ENCODE measurements at places on chromosomes 2 and 18.
A peak's percentile ranks its signal among the peaks of the same experiment; 100 is the strongest.

GRCh38 chr2:171598713-171599319 lies 76.5 kb downstream of the CYBRD1 start:
- DNase-seq, result peak; percentile 93

- DNase-seq, result no peak
Observed at GRCh38 chr2:241851325-241852115, 7.2 kb downstream of the PDCD1 start.

- no peak for DNase-seq
Observed at GRCh38 chr18:67072791-67073190, 443.7 kb downstream of the DSEL start.

GRCh38 chr2:166802475-166802874 lies 85.8 kb upstream of the XIRP2 start:
- DNase-seq, result no peak

DNA sequence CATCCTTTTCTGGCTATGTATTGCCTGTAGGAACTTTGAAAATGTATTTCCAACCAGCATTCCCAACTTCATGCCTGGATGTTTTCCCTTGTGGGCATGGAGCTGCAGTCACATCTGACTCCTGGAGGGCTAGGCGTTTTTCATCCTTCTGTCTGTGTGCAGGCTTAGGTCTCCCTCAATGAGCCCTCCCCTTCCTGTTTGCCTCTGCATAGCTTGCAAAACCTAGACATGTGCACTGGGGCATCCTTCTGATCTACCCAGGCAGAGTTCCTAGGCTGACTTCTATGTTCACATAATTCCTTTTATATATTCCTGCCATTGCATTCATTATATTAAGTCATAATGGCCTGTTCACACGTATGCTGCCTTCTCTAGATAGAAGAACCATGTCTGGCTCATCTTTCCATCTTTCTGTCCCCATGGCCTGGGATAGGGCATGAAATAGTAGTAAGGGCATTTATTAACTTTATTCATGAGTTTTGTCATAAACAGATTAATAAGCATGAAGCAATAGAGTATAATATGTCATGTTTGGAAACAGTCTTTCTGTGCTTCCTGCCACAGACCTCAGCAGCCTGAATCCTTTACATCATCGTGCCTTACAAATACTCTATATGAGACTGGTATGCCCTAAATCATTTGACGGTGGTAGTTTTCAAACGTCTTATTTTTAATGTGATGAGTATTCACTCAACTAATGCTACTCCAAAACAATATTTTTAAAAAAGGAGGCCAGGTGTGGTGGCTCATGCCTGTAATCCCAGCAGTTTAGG lies 195.6 kb downstream of the TGIF1 start:
- DNase-seq, result no peak

- DNase-seq, result no peak
Observed at GRCh38 chr2:17301437-17301836, 216.8 kb downstream of the RAD51AP2 start.

DNA sequence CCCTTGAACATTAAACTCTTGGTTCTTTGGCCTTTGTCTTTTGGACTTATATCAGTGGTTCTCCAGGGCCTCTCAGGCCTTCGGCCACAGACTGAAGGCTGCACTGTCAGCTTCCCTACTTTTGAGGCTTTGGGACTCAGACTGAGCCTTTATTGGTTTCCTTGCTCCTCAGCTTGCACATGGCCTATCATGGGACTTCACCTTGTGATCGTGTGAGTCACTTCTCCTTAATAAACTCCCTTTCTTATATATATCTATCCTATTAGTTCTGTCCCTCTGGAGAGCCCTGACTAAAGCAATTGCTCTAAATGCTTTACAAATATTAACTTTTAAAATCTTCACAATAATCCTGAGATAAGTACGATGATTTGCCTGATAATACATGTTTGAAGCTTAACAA lies 353.6 kb upstream of the TRIB2 start:
- DNase-seq, result no peak

GRCh38 chr2:216292886-216293301 lies 79.4 kb downstream of the MARCHF4 start:
- DNase-seq, result no peak

GRCh38 chr18:77223653-77224052 lies 26.0 kb upstream of the GALR1 start:
- peak; percentile 44 for DNase-seq

DNA sequence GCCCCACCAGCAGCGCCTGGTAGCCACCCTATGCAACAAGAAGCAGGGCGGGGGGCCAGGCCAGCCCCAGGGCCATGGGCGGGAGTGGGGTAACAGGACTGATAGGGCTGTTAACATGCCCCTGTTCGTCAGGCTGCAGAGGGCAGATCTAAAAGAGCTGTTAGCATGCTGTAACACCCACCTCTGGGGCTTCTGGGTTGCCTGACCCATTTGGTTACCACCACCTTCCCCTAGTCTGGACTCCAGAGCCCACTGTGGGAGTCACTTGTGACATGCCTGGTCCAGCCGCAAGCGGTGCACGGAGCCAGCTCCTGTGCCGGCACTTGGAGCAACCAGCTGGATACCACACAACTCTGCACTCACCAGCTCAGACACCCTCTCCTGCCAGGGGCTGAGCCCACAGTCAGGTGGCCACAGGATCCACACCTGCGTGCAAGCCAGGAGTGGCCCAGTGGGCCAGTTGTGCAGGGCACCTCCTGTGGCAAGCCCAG lies 2.1 kb downstream of the METTL8 start:
- no peak for DNase-seq

- no peak for DNase-seq
Observed at GRCh38 chr2:240727913-240728312, 36.2 kb downstream of the AQP12A start.

DNA sequence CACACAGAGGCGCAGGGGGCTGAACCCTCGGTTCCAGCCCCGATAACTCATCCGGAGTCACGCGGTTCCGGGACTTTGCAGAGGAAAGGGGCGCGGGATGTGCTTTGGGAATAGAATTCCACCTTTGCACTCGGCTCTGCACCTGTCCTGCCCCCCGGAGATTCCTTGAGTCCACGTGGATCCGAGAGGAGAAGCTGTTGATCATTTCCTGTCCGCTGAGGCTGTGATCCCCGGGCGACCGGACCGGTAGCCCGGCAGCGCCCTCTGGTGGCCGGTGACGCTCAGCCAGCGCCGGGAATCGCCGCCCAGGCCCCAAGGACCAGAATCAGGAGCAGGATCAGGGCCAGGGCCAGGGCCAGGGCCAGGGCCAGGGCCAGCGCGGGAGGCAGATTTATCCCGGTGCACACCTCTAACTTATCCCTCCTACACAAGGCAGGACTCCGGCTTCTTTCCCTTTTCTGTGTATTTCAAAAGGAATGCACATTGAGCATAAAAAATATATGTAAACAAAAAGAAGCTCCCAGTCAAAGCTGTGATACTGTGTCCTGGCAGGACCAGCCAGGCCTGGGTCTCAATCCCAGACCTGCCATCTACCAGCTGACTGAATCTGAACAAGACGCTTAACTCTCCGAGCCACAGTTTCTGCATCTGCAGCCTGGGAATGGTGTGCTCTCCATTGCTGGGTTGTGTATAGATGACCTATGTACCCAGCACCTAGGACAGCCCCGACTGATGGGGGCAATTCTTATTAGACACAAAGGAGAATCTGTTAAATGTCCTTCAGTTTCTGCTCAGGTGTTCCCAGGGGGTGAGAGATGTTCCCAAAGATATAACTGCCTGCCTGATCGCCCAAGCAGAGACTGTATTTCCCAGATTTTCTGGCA lies 8.5 kb upstream of the SPATA3 start:
- DNase-seq, result peak; percentile 91

GRCh38 chr2:38073211-38074057 lies 2.5 kb downstream of the CYP1B1 start:
- no peak for DNase-seq

DNA sequence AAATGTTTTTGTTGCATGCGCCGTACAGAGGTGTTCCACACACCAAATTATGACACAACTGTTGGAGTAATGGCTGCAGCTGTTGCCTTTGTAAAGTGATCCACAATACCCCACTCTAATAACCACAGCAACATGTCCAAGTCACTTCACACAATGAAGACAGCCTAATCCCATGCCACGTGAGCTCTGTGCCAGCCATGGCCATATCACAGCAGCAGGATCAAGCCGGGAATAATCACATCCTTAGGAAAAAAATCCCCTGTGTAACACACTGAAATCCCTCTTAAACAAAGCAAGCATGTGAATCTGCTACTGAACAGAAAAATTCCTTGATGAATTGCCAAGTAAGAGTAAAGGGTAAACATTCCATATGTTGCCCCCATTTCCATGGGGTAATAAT lies 179.5 kb upstream of the PARD3B start:
- DNase-seq, result no peak

DNA sequence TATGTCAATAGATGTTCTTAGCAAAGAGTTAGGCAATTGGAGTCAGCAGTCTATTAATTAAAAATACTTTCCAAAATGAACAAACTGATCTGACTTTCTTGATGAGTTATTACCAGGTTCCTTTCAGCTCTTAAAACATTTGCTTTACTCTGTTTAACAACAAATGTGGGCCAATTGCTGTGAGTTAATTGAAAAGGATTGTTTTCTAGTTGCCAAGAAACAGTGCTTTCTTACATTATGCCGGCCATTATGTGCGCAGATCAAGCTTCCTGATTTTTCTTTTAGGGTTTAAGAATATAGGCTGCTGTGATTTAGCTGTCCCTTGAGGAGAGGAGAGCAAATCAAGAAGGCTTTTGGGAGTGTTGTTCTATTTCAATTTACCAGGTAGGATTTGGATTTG lies 50.5 kb upstream of the ITPRID2 start:
- DNase-seq, result no peak

DNA sequence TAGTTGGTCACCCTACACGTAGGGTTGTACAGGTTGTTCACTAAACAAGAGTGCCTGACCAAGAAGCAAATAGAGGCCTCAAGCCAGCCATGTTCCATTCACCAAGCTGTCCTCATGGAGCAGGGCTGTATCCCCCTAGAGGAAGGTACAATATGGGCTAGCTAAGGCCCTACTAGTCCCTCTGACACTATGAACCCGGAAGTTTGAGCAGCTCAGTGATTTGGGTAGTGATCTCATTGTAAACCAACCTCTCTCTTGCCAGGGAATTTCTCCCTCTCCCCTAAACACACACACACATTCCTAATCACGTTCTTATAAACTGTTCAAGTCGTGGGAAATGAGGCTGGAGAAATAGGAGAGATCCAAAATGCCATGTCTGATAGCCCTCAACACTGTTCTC lies 6.7 kb upstream of the CYS1 start:
- DNase-seq, result no peak

- no peak for DNase-seq
Observed at GRCh38 chr2:42877936-42878335, 85.6 kb upstream of the HAAO start.

- no peak for DNase-seq
Observed at GRCh38 chr18:24470022-24470618, 9.7 kb downstream of the HRH4 start.

- no peak for DNase-seq
Observed at GRCh38 chr2:237120916-237121315, 35.2 kb downstream of the COPS8 start.

Data from adipocyte (in vitro differentiated cells).